ENCODE measurements at places on chromosomes 6 and 20. TPM values are rescaled to one million over a fixed set of nuclear protein-coding genes. Genes with fewer than 3 reads are reported as not detected.

- peak; percentile 66 for DNase-seq
Measured at GRCh38 chr20:19628570-19629134, 129.4 kb upstream of the RIN2 start.

DDX43 gene
- 0.28 TPM for total RNA-seq

RFX6 gene
- not detected for total RNA-seq

GRCh38 chr6:154292855-154293519, 63.6 kb downstream of the IPCEF1 start:
- DNase-seq, result no peak

GRCh38 chr6:167212713-167213005, 54.9 kb upstream of the GPR31 start:
- no peak for DNase-seq

DNA sequence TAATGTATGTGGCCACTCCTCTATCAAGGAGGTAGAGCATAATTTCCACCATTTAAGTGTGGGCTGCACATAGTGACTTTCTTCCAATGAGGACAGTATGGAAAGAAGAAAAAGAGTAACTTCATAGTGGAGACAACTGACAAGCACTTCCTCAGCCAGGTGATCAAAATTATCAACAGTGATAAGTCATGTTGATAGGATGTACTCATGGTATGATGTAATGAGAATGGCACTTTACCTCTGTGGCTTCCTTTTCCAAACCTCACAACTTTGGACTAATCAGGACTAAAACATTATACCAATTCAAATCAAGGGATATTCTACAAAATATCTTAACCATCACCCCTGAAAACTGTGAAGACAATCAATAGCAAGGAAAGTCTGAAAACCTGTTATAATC, 302.3 kb upstream of the CITED2 start:
- DNase-seq, result no peak

DNA sequence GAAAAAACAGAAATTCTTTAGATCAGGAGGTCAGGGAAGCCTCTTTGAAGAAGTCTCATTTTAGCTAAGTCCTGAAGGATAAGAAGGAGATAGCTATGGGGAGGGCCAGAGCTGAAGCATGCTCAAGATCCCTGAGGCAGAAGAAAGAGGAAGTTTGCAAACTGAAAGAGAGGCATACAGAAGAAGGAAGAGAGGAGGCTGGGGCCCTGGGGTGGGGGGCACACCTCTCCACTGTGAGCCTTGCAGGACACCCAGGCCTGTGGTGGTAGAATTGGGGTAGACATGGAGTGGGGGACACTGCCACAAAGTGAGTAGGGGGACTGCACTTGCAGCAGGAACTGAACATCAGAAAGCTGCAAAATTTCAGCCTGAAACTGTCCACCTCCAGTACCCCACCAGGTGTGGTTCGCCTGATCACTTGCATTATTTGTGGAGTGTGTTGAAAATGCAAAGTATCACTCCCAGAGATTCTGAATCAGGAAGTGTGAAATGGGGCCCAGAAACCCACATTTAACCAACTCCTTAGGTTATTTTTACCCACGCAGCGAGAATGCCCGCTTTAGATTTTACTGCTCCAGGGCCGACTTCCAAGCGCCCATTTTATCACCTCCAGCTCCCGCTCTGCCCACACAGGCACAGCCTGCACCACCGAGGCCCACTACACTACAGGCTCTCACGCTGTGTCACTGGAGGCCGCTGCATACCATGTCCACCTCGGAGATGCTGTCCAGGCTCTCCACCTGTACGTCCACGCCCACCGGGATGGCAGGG, 44.0 kb downstream of the GABRR2 start:
- DNase-seq, result peak; percentile 21

GRCh38 chr6:139852488-139853140, 478.2 kb upstream of the CITED2 start:
- no peak for DNase-seq

DNA sequence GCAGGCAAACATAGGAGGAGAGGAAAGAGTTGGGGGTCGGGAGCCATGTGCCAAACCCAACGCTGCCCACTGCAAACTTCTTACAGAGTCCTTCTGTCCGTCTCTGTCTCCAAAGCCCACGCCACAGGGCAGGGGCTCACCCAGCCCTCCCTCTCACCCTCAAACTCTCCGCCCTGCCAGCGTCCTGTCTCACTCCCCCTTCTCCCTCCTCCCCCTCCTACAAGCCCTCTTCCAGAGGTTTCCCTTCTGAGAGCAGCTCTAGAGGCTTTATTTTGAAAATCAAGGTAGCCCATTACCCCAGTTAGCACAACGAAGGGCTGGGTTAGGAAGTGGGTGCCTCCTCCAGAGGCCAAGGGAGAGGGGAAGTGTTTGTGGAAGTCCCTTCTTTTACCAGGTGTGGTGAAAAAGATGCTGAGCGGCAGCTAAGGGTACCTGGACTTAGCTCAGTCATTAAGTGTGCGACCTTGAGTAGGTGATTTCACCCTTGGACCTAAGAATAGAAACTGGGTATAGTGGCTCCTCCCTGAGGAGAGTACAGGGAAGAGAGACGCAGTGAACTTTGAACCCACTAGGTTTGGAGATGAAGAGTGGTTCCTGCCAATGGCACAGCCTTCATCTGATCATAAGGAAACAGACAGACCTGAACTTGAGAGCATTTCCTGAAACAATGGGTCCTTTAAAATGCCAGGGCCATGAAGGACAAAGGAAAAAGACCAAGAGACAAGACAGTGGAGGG, 123.8 kb downstream of the BANF2 start:
- DNase-seq, result no peak

- no peak for DNase-seq
Measured at GRCh38 chr6:33854572-33855030, 50.8 kb upstream of the MLN start.

SAMD10 gene
- total RNA-seq, result 3.5 TPM

DNA sequence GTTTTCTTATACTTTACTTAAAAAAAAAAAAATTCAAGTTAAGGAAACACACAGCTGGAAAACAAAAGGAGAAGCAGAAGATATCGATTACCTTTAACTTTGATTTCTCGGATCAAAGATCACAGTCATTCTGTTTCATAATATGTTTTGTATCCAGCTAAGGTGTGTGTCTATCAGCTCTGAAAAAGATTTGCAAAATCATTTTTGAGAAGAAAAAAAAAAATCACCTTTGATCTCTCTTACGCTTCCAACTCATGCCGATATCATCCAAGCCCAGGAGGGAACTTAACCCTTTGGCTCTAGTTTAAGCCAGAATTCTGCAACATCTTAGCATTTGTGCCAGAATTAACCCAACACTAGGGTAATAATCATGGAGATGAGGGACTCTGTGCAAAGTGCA, 144.0 kb downstream of the NFATC2 start:
- no peak for DNase-seq

- DNase-seq, result no peak
Measured at GRCh38 chr6:101662111-101662897, 268.8 kb downstream of the GRIK2 start.

LGSN gene
- total RNA-seq, result 1.0 TPM

- DNase-seq, result no peak
Measured at GRCh38 chr6:16868968-16869367, 107.7 kb upstream of the ATXN1 start.

- DNase-seq, result no peak
Measured at GRCh38 chr6:25192590-25193459, 86.3 kb upstream of the CARMIL1 start.

- no peak for DNase-seq
Measured at GRCh38 chr6:4113649-4114048, 21.7 kb downstream of the ECI2 start.

MMP24 gene
- total RNA-seq, result 0.43 TPM

GRCh38 chr20:50724851-50725723, 6.3 kb upstream of the PARD6B start:
- DNase-seq, result peak; percentile 41

BFSP1 gene
- total RNA-seq, result 0.10 TPM

PRPH2 gene
- total RNA-seq, result not detected

DNA sequence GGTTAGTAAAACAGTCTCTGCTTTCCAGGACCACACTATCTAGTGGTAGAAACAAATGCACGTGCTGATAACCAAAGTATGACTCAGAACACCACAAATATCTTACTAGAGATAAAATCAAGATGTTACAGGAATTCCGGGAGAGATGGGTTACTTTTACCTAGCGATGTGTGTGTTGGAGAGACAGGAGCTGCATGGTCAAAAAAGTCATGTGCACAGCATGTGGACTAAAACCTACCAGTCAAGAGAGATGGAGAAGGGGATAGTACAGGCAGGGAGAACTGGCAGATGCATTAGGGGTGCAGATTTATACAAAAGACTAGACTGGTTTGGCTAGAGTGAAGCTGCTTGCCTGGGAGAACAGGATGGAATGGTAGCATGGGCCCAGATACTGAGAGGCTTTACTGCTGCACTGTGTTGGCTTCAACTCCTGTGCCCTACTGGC, 75.3 kb upstream of the MRAP2 start:
- no peak for DNase-seq

DNA sequence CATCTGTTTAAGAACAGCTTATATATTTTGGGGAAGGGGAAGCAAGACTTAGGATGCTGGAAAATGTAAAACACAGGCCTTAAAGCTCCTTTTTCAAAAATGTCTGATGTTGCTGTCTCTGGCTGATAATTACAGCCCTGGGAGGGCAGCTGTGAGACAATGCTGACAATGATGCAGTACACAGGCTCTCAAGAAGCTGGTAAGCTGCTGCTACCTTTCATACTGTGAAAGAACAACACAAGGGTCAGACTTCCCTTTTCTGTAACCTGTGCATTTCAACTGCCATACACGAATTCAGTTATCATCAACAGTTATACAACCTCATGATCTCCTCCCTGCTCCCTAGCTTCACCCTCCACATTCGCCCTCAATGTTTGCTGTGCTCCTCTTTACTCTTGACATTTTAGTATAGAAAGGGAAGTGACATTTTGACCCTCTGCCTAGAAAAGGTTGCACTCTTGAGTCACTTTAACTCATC, 25.2 kb downstream of the MAP7 start:
- DNase-seq, result no peak

GRCh38 chr6:39421383-39422225, 99.1 kb upstream of the KCNK16 start:
- DNase-seq, result no peak

PRKN gene
- 1.2 TPM for total RNA-seq

DNA sequence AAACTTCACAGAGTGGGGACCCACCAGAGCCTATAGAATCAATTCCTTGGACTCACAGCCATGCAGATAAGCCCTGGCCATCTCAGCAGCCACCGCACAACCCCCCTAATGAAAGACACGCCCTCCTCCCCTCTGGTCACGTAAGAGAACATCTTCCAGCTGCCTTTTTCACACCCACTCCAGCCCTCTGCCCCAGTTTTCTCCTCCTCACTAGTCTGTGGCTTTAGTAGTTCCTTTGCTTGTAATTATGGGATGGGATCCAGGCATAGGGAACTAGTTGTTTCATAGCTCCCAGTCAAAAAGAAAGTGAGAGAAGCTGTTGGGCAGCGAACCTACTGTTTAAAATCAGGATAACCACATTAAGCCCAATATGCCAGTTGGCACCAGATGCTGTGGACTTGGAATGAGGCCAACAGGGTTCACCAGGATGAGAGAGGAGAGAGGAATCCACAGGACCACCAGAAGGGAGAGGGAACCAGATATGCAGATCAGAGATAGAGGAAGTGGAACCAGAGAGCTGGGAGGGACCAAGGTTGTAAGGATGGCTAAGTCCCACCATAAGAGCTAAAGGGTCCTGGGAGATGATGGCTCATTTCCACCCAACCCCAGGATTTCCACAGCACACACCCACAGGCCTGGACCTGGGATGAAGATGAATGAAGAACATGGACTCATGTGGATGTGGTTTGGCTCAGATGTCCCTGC, 9.0 kb upstream of the BTN3A1 start:
- DNase-seq, result no peak

DNA sequence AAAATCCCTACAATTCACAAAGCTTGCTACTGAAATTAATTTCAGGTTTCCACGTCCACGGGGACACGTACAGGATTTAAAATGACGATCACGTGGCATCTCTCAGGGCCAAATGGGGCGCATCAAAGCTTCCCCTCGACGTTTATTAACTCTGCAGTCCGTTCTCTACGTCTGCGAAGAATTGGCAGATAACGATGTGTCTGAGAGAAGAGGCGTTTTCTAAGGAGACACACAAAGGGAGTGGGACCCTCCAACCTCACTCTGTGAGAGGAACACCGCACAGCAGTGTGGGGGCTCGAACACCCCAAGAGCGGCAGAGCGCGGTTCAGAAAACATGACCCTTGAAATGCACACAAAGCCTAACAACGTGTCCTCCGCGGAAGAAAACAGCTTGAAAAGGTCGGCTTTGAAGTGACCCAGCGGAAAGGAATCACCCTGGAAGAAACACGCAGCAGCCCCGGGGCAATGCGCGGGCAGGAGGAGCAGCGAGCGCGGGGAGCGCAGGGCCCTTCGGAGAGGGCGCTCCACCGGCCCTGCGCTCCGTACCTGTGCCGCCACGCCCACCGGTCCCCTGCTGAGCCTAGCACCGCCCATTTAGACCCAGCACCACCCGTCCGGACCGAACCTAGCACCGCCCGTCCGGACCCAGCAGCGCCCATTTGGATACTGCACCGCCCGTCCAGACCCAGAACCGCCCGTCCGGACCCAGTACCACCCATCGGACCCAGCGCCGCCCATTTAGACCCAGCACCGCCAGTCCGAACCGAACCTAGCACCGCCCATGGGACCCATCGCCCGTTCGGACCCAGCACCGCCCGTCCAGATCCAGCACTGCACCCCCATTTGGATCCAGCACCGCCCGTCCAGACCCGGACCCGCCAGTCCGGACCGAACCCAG, 1.1 kb upstream of the AFDN start:
- DNase-seq, result peak; percentile 85

GRCh38 chr20:29740951-29741593, 1516.4 kb upstream of the DEFB115 start:
- DNase-seq, result no peak

MEP1A gene
- not detected for total RNA-seq

- no peak for DNase-seq
Measured at GRCh38 chr6:106825156-106825555, 149.4 kb downstream of the CD24 start.

DNA sequence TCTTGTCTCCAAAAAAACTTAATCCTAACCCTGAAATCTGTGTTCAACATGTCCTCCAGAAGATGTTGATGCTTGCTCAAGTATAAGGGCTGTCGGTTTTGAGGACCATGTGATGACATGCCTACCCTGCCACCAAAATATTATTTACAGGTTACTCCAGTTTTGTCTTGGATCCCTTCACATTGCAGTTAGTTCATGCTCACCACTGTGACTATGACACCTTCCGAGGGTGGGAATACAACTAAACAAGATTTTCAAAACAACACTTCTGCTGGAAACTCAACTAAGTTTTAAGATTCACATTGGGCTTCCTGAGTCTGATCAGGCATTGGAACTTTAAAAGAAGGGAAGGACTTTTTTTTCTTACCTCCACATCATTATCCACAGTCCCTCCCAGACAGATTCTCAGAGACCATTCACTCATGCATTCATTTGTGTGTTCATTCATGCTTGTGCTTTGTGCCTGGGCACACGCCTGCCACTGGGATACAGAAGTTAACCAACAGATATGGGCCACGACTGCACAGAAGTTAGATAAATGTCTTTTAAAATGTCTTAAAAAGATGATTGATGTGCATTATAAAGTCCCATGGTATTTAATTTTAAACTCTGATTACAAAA, 118.7 kb upstream of the GJE1 start:
- DNase-seq, result no peak
